RCC 7860 (cell line): ENCODE measurements at places on chromosomes 7 and 10.
A peak's percentile ranks its signal among the peaks of the same experiment; 100 is the strongest.

GRCh38 chr7:139784648-139785047, 6.8 kb upstream of the HIPK2 start:
- DNase-seq: peak; percentile 22

GRCh38 chr7:33771422-33771821, 133.9 kb upstream of the BMPER start:
- DNase-seq: no peak

DNA sequence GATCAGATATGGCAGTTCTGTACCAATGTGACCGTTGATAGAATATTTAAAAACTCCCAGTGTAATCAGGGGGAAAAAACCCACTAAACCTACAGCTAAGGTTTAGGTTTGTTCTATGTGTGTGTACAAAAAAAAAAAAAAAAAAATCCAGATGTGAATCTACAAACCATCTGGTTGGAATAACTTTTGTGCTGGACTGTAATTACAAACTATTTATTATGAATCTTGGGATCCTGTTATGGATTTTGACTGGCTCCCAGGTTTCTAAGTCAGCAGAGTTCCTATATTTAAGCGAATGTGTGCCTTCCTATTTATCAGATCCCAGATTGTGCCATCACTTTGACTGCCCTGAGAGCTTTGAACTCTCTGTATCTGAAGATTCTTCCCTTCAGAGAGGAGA, 29.1 kb downstream of the BMPER start:
- DNase-seq: no peak

- peak; percentile 92 for DNase-seq
Observed at GRCh38 chr10:62384057-62384446, 9.9 kb downstream of the ZNF365 start.

DNA sequence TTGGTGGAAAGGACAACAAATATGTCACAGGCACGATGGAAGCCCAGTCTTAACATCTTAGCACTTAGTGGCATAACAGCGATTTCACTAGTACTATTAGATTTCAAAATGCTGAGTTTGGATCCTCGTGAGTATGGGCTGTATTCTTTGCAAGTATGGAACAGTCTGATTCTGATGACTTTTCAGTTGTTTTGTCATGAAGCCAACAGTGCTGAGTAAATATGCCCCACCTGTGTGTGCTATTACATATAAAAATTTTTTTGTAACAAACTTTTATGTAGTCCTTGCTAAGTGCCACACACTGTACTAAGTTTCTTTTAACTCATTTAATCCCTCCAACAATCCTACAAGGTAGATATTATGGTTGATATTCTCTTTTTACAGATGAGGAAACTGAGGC, 30.8 kb downstream of the MTURN start:
- DNase-seq: no peak

DNA sequence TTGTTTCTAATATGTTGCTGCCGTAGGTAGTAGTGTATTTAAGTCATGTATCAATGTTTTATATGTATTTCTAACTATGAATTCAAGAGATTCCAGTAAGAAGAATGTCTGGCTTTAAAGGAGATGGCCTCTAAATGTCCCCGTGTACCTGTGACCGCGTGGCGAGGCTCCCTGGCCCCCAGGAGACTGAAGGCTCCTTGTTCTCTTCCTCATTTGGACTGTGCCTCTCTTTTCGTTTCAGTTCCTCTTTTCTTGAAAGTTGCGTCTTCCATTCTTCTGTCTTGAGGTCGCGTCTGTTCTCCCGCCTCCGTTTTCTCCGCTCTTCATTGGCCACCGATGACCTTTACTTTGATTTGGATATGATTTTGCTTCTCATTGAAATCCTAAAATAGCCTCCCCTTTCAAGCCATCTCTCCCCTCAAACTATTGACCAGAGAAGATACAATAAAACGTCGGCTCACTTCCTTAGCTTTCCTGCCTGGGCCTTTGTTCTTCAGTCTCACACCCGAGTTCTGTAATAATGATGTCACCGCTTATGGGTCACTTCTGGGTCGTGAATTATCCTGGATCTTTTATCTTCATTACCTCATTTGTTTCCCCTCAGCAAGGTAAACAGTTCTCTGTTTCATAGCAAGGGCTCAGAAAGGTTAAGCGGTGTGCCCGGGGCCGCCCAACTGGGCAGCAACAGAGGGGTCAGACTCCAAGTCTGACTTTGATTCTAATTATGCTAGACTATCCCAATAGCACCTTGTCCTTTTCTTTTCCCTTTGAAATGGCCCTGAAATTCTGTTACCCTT, 28.7 kb downstream of the WIPI2 start:
- no peak for DNase-seq

DNA sequence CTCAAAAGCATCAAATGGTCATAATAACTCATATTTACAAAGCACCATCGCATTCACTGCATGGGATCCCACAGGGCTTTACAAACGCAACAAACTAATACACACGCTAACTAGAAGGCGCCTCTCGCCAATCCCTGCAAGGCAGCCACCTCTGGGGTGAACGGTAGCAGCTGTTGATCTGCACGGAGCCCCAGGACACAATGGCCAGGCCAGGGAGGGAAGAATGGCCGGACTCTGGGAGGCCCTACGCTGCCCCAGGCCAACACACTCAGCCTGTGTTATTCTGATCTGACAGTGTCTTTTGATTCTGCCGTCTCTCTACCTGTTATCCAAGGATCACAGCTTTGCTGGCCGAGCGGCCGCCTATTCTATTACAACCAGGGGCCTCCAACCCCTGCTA, 41.8 kb downstream of the HABP2 start:
- no peak for DNase-seq

DNA sequence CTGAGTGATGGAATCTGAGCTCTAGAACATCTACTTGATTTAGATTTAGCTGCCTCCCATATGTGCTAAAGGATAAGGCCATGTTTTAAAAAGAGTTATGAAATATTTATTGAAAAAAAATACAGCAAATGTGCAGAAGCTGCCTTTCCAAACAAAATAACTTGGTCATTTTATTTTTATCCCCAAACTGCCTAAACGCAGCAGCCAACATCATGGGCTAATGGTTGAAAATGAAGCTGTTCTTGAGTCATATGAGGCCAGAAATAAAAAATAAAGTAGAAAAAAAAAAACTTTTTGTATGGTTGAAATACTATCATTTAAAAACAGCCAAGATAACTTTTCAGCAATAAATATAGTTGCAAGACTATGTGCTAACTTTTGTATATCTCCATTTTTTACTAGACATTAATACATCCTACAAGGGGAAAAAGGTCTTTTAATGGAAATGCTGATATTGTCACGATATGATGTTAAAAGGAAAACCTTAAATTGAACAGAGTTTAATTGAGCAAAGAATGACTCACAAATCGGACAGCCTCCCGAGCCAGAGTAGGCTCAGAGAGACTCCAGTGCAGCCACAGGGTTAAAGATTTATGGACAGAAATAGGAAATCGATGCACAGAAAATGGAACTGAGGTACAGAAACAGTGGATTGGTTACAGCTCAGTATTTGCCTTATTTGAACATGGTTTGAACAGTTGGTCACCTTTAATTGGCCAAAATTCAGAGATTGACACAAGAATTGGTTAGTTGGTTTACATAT, 305.8 kb downstream of the MDFIC start:
- DNase-seq: peak; percentile 58

DNA sequence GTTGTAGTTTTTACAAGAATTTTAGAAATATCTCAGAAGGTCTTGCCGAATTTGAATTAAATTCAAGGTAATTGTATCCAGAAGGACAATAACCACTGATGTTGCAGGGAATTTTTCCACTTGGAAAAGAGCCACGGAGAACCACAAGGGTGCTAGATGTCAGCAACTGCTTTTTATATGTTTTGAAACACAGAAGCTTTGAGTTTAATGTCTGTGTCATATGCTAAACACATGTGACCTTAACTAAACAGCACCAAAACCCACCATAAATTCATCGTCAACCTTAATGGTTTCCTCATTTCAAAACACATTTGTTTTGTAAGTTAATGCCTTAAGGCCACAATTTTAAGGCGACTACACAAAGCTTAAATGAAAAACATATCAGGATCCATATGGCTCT, 106.9 kb downstream of the COL28A1 start:
- DNase-seq: no peak

DNA sequence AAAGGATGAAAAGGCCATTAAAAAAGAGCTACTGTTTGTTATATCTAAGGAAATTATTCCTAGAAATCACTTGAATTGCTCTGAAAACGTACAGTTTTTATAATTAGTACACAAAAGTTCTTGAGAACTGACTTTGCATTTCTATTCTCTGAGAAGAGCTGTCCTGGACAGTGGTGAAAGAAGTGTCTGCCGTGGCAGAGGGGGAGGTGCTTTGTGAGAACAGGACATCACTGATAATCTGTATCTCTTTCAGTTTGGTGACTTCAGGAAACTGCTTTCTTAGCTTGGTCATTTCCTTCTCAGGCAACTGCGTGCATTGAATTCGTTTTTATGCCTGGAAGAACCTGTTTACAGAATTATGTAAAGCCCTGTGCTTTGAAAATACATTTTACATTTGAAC, 52.1 kb downstream of the POLL start:
- no peak for DNase-seq

DNA sequence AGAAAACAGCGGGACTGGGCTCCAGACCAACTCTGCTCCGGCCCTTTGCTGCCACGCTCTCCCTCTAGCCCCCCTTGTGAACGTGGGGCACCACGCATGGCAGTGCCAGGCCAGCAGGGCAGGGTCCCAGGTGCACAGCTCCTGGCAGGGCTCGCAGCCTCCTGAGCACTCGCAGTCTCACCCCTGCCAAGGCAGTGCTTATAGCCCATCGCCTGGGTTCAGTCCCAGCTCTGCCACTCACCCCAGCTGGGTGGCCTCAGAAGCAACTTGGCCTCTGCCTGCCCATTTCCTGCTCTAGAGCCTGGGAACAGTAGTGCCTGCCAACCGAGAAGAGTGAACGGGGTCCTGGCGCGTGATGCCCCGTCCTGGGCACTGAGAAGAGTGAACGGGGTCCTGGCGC, 36.3 kb downstream of the CFAP46 start:
- no peak for DNase-seq

- no peak for DNase-seq
Observed at GRCh38 chr10:86940677-86941076, 16.7 kb downstream of the MMRN2 start.

DNA sequence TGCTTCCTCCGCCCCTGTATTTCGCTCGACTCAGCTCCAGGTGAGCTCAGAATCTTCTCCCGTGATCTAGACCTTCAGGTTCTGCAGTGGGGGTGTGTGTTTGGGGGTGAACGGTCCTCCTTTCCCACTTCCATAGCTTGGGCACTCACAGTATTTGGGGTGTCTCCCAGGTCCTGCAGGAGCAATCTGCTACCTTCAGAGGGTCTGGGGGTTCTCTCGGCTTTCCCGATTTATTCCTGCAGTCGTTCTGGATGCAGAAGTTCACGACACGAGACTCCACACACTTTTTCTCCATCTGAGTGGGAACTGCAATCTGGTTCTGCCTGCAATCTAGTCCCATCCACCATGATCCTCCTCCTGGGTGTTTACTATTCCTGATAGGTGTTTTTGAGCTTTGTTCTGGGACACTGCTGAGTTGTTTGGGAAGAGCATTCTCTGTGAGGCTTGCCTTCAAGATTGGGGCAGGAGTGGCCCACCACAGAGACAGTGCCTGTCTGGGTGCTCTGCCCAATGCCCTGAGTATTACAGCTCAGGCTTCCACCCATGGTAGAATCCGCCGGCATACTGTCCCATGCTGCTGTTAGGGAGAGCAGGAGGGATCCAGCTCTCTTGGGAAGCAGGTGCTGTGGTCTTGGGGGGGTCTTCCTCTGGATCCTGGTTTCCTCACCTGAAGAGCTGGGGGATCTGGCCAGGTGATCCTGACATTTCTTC, 29.8 kb downstream of the JAKMIP3 start:
- no peak for DNase-seq
